ENCODE measurements at places on chromosomes 1 and 21. TPM values are rescaled to one million over a fixed set of nuclear protein-coding genes. Genes with fewer than 3 reads are reported as not detected.

ALDH9A1 gene
- total RNA-seq, result 37.1 TPM

RASSF5 gene
- not detected for total RNA-seq

DNA sequence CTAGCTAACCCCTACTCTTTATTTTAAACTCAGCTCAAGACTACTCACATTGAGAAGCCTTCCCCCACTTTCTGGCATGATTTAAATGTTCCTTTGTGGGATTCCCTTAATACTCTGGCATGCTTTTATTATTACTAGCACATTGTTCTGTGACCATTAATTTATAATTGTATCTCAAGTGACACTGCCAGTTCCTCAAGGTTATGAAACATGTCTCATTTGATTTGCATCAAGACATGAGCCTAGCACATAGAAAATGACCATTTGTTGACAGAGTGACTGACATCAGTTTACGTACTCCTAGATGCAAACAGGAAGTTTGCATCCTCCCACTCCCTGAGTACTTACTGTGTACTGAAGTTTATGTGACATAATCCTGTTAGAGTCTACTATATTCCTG lies 15.2 kb downstream of the RGS4 start:
- DNase-seq, result no peak
- peak overlapping the region; percentile 4 for H3K4me3 ChIP-seq
- H3K4me1 ChIP-seq, result peaks cover 40% of the 10 kb centered on the region

- H3K27me3 ChIP-seq, result no peaks in the 10 kb centered on the region
- no peak overlapping the region for H3K4me3 ChIP-seq
- H3K27ac ChIP-seq, result no peak overlapping the region
- H3K4me1 ChIP-seq, result no peaks in the 10 kb centered on the region
- no peak for DNase-seq
- H3K36me3 ChIP-seq, result no peaks in the 10 kb centered on the region
Measured at GRCh38 chr1:103917795-103918194, 168.1 kb downstream of the AMY1C start.

GRCh38 chr1:6448749-6449631 lies 17.0 kb downstream of the TNFRSF25 start:
- no peak for DNase-seq
- H3K4me3 ChIP-seq, result peak overlapping the region; percentile 44
- no peaks in the 10 kb centered on the region for H3K36me3 ChIP-seq
- peaks cover 24% of the 10 kb centered on the region for H3K27me3 ChIP-seq

CFAP57 gene
- total RNA-seq, result 0.24 TPM

- no peak for DNase-seq
- H3K27me3 ChIP-seq, result peaks cover 43% of the 10 kb centered on the region
- H3K36me3 ChIP-seq, result no peaks in the 10 kb centered on the region
- peaks cover 12% of the 10 kb centered on the region for H3K4me1 ChIP-seq
Measured at GRCh38 chr1:169426174-169426705, 1.0 kb downstream of the CCDC181 start.

DNA sequence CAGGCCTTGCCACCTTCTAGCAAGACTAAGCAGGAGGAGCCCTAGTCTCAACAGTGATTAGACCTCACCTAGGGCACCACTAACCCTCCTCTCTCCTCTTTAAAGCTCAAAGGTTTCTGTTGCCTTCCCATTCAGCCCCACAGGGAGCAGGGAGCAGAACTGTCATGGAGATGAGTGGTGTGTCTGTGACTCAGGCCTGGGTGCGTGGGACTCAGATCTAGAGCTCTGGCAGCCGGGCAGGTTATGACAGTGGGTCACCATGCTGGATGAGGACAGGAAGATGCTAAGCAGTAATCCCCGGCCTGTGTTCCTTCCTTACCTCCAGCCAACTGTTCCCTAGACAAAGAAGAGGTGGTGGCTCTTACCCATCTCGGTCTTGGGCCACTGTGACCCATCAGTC lies 60.1 kb upstream of the COA6 start:
- no peak overlapping the region for H3K4me3 ChIP-seq
- peaks cover 14% of the 10 kb centered on the region for H3K27me3 ChIP-seq
- no peaks in the 10 kb centered on the region for H3K36me3 ChIP-seq
- H3K4me1 ChIP-seq, result peaks cover 5% of the 10 kb centered on the region

DNA sequence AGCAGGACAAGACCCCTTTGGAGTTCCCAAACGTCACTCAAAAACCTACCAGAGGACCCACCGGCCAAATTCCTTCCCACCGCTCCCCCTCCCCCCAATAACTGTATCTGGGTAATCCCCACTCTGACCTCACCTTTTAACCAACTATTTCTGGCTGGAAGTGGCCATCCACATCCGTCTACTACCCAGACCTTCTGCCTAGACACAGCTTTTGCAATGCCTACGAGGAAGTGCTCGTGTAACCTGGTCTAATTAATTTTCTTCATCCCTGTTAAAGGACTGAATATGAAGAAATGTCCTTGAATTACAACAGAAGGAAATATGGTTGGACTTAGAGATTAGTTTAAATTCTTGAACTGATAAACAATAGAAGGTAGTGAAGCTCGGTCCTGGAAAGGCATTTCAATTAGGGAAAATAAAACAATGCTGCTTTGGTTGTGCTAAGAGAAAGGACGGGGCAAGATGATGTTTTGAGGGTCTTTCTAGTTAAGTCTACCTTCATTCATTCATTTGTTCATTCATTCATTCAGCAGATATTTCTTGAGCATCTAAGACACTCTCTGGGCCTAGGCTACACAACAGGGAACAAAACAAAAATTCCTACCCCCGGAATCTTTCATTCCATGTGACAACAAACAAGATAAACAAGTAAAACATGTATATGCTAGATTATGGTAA lies 18.8 kb downstream of the AVPR1B start:
- H3K27ac ChIP-seq, result no peak overlapping the region
- DNase-seq, result no peak
- peaks cover 76% of the 10 kb centered on the region for H3K27me3 ChIP-seq
- no peak overlapping the region for H3K4me3 ChIP-seq

CR2 gene
- total RNA-seq, result not detected

ANKRD45 gene
- total RNA-seq, result 0.24 TPM

DNA sequence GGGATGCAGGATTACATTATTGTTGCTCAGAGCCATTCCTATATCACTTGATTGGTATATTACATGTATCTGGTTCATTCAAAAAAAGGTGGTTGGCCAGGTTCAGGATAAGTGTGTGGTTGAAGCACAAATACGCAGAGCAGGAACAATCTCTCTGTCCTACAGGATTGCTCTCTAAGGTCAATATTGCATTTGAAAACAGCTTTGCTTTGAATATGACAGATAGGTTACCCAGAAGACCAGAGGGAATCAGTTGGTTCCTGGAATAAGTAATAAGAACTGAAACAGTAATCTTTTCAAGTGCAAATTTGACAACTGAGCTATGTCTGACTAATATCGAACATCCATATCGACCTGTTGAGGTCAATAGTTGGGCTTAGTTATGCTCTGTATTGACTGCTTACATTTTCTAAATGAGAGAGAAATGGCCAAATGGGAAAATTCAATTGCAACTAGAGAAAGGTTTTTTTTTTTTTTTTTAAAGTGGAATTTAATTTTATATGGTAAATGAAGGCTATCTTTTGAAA lies 176.8 kb downstream of the ATP6V1G3 start:
- H3K4me3 ChIP-seq, result no peak overlapping the region
- H3K27me3 ChIP-seq, result no peaks in the 10 kb centered on the region
- H3K4me1 ChIP-seq, result peaks cover 25% of the 10 kb centered on the region
- no peaks in the 10 kb centered on the region for H3K36me3 ChIP-seq

- H3K27me3 ChIP-seq, result no peaks in the 10 kb centered on the region
- no peak for DNase-seq
- H3K4me1 ChIP-seq, result peaks cover 21% of the 10 kb centered on the region
- H3K36me3 ChIP-seq, result peaks cover 14% of the 10 kb centered on the region
Measured at GRCh38 chr1:88763649-88764406, 79.8 kb downstream of the PKN2 start.

DNA sequence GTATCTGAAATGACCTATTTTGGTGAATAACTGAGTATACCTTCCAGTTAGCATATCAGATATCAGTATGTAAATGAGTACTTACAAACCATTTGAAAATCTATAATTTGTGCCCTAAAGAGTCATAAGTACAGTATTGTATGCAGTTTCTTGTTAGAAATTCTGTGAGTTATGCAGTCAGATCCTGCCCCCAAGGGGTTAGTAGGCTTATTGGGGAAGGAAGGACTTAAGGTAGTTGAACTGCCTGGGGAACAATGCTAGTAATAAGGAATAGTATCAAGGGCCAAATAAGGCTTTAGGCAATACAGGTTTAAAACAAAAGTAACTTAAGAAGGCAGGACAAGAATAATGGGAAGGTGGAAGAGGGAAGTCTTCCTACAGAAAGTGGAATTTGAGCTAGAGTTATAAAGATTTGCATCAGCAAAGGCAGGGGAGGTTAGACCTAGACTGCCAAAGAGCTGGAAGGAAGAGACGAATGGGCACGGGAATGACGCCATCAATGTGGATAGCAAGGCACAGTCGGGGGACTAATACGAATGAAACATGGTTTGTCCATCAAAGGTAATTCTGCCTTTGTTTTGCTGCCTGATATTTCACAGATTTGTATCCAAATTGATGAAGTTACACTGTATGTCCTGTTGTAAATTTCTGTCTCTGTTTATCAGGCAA lies 182.9 kb upstream of the DPYD start:
- peak overlapping the region; percentile 62 for H3K27ac ChIP-seq
- H3K27me3 ChIP-seq, result no peaks in the 10 kb centered on the region
- DNase-seq, result no peak
- peak overlapping the region; percentile 46 for H3K4me3 ChIP-seq
- peaks cover 12% of the 10 kb centered on the region for H3K36me3 ChIP-seq

DNA sequence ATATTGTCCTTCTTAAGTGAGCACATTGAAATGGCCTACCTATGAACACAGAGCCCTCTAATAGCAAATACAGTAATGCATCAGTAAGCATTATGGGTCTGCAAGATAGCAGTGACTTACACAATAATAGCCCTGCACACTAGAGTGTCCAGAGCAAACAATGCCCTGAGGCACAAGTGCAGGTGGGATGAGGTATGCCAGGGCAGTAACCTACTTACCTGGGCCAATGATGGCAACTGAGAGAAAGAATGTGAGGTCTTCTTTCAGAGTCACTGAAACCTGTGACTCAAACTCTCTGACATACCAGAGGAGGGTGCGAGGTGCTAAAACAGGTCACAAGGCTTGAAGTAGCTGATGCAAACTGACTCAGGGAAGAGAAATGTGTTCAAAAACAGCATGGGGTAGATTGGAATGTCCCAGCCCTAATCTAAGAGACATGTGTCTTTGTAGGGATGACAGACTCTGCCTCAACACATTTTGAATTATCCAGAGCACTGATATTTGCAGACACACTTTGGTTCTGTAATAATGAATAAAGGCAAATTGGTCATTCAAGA lies 168.5 kb upstream of the RUNX1 start:
- H3K27ac ChIP-seq, result no peak overlapping the region
- no peaks in the 10 kb centered on the region for H3K36me3 ChIP-seq
- peaks cover 31% of the 10 kb centered on the region for H3K4me1 ChIP-seq
- no peak for DNase-seq
- no peak overlapping the region for H3K4me3 ChIP-seq

FAM177B gene
- not detected for total RNA-seq

RHD gene
- not detected for total RNA-seq

GRCh38 chr1:206465951-206466350 lies 4.3 kb upstream of the IKBKE start:
- peaks cover 8% of the 10 kb centered on the region for H3K36me3 ChIP-seq
- no peaks in the 10 kb centered on the region for H3K27me3 ChIP-seq
- DNase-seq, result no peak
- H3K27ac ChIP-seq, result no peak overlapping the region
- H3K4me1 ChIP-seq, result peaks cover 25% of the 10 kb centered on the region
- H3K4me3 ChIP-seq, result no peak overlapping the region

GRCh38 chr1:152107031-152107983 lies 7.9 kb downstream of the TCHH start:
- no peaks in the 10 kb centered on the region for H3K36me3 ChIP-seq
- H3K4me1 ChIP-seq, result no peaks in the 10 kb centered on the region
- H3K27ac ChIP-seq, result no peak overlapping the region

NES gene
- total RNA-seq, result 26.5 TPM

RAB7B gene
- 0.78 TPM for total RNA-seq

Data from osteocyte (in vitro differentiated cells).